ENCODE measurements at places on chromosomes 1 and 21. TPM values are rescaled to one million over a fixed set of nuclear protein-coding genes. Genes with fewer than 3 reads are reported as not detected.

AZIN2 gene
- 5.6 TPM for polyA plus RNA-seq

LRRC38 gene
- polyA plus RNA-seq: 20.6 TPM

CA6 gene
- not detected for polyA plus RNA-seq

TMEM200B gene
- polyA plus RNA-seq: 6.5 TPM

GRCh38 chr1:55069280-55069679, 29.9 kb downstream of the PCSK9 start:
- DNase-seq: no peak

GRCh38 chr1:112058815-112059450, 69.5 kb upstream of the KCND3 start:
- no peak for DNase-seq

DNA sequence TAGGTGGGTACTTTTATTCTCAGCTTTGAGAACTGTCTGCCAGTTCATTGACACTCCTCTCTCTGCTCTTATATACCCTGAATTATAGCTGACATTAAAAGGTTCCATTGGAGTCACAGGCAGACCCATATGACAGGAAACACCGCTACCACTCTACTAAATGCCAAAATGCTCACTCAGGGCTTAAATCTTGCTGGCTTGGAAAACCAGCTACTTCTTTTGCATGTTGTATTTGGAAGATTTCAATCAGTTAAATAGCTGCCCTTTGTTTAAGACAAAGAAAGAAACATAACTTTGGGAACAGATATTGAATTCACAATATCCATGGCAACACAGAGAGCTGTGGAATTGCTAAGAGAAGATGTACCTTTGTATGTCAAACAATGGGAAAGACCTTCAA, 876.5 kb downstream of the USP25 start:
- DNase-seq: no peak

- DNase-seq: no peak
These were observed 68.0 kb downstream of the USP25 start for GRCh38 chr21:15797577-15798363.

GRCh38 chr1:112576240-112576639, 42.7 kb downstream of the ST7L start:
- no peak for DNase-seq

GRCh38 chr1:218614031-218614430, 268.9 kb downstream of the TGFB2 start:
- DNase-seq: peak; percentile 23

GRCh38 chr1:212981025-212981495, 30.7 kb downstream of the VASH2 start:
- DNase-seq: peak; percentile 57

- no peak for DNase-seq
These were observed 30.2 kb downstream of the SLC22A15 start for GRCh38 chr1:116006486-116006964.

DNA sequence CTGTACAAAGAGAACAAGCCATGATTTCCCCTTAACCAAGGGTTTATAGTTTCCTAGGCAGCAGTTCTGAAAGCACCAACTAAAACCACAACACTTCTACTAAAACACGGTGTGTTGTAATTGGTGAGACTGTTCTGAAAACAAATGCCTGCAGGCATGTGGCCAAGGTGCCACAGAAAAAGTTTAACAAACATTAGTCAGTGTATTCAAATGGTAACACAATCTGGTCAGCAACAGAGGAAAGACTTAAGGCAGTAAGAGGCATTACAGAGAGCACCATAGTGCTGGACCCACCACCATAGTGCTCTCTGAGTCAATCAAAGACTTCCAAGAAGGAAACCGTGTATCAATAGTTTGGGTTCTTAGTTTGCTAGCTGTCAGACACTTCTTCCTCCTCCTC, 16.7 kb downstream of the SNIP1 start:
- DNase-seq: no peak

All from muscle of arm (tissue), 14 donors.